Endodermal cell (in vitro differentiated cells): ENCODE measurements at places on chromosomes 6 and 20. TPM values are rescaled to one million over a fixed set of nuclear protein-coding genes. Genes with fewer than 3 reads are reported as not detected.

Gene PGC
- not detected in 2 replicates for total RNA-seq

Gene SAMD10
- 5.3 and 6.0 TPM in 2 replicates for total RNA-seq

Gene DNPH1
- 48.2 and 49.2 TPM in 2 replicates for total RNA-seq

Gene RFX6
- total RNA-seq: 0.66 to 1.2 TPM (median 1.2 TPM) in 3 replicates

Gene GNMT
- 0.29 and 0.84 TPM in 2 replicates for total RNA-seq

Gene TOX2
- 1.6 to 3.4 TPM (median 2.5 TPM) in 3 replicates for total RNA-seq

Gene DNAH8
- not detected in 2 replicates for total RNA-seq

Gene FAM83C
- total RNA-seq: not detected in 3 replicates

Gene TMEM30A
- 47.4 to 59.4 TPM (median 49.8 TPM) in 3 replicates for total RNA-seq

Gene C6orf132
- total RNA-seq: 21.7 and 24.4 TPM in 2 replicates

Gene SYCP2
- 0.33 to 1.4 TPM (median 1.2 TPM) in 3 replicates for total RNA-seq

Gene HM13
- total RNA-seq: 96.2 to 130 TPM (median 120 TPM) in 3 replicates

Gene MKKS
- total RNA-seq: 6.2 to 15.0 TPM (median 13.8 TPM) in 3 replicates

Gene CYP21A2
- total RNA-seq: 0.35 to 0.76 TPM (median 0.66 TPM) in 3 replicates

Gene LGSN
- 0.37 TPM in 1 of 2 replicates, not detected in the other for total RNA-seq

Gene OVOL2
- 4.8 to 18.7 TPM (median 17.0 TPM) in 3 replicates for total RNA-seq

Gene RPS10
- total RNA-seq: 1,886 and 1,892 TPM in 2 replicates

Gene KCNQ5
- 2.4 and 2.6 TPM in 2 replicates for total RNA-seq

Gene CTNNBL1
- total RNA-seq: 68.7 and 72.3 TPM in 2 replicates
